Hair follicle dermal papilla cell (primary cell): ENCODE measurements at places on chromosomes 6 and 20. TPM values are rescaled to one million over a fixed set of nuclear protein-coding genes. Genes with fewer than 3 reads are reported as not detected.

The PRL gene
- not detected in 2 replicates for total RNA-seq

The OR2J3 gene
- not detected in 2 replicates for total RNA-seq

The KCNQ5 gene
- total RNA-seq = 0.49 and 1.5 TPM in 2 replicates

The ID4 gene
- 10.2 and 11.1 TPM in 2 replicates for total RNA-seq

The KCNB1 gene
- 0.24 and 0.32 TPM in 2 replicates for total RNA-seq

The DEK gene
- total RNA-seq = 96.1 and 150 TPM in 2 replicates

The SLC17A9 gene
- 11.1 and 13.0 TPM in 2 replicates for total RNA-seq

The ABHD16B gene
- not detected in 2 replicates for total RNA-seq

The DDAH2 gene
- 62.3 and 78.3 TPM in 2 replicates for total RNA-seq

The MLIP gene
- not detected in 2 replicates for total RNA-seq

The RAD21L1 gene
- total RNA-seq = 0.32 TPM in 1 of 2 replicates, not detected in the other

The IRAK1BP1 gene
- 4.6 and 8.4 TPM in 2 replicates for total RNA-seq

The RSPH4A gene
- total RNA-seq = 0.65 and 0.97 TPM in 2 replicates

The BPI gene
- not detected in 2 replicates for total RNA-seq

The RNF39 gene
- total RNA-seq = 0.16 TPM in 1 of 2 replicates, not detected in the other

The HLA-F gene
- total RNA-seq = 13.7 and 15.9 TPM in 2 replicates

The HMGN4 gene
- 62.9 and 72.2 TPM in 2 replicates for total RNA-seq

The ULBP2 gene
- 2.1 and 3.1 TPM in 2 replicates for total RNA-seq

The PAX1 gene
- 0.32 and 0.49 TPM in 2 replicates for total RNA-seq

The RALGAPB gene
- 38.1 and 46.6 TPM in 2 replicates for total RNA-seq

The C6orf58 gene
- total RNA-seq = not detected in 2 replicates

The UBE2J1 gene
- 41.2 and 46.6 TPM in 2 replicates for total RNA-seq

The ANKRD66 gene
- not detected in 2 replicates for total RNA-seq

The EFCAB8 gene
- total RNA-seq = under 0.01 TPM in 1 of 2 replicates, not detected in the other

The GDAP1L1 gene
- total RNA-seq = not detected in 2 replicates

The THBS2 gene
- 231 and 239 TPM in 2 replicates for total RNA-seq

The MUCL3 gene
- total RNA-seq = not detected in 2 replicates

The PLA2G7 gene
- not detected in 2 replicates for total RNA-seq

The SH3BGRL2 gene
- 2.1 and 2.8 TPM in 2 replicates for total RNA-seq

The LIN28B gene
- total RNA-seq = not detected in 2 replicates

The SMLR1 gene
- total RNA-seq = under 0.01 TPM in 1 of 2 replicates, not detected in the other

The CALHM5 gene
- 4.4 and 6.2 TPM in 2 replicates for total RNA-seq

The ZBTB12 gene
- total RNA-seq = 2.3 and 4.4 TPM in 2 replicates

The PRSS35 gene
- total RNA-seq = 0.81 and 1.3 TPM in 2 replicates

The CLPSL2 gene
- total RNA-seq = not detected in 2 replicates

The WFDC12 gene
- total RNA-seq = not detected in 2 replicates

The ASIP gene
- total RNA-seq = 0.32 TPM in 1 of 2 replicates, not detected in the other

The RCAN2 gene
- 22.7 and 37.2 TPM in 2 replicates for total RNA-seq

The ZFP57 gene
- 0.24 TPM in 1 of 2 replicates, not detected in the other for total RNA-seq

The LST1 gene
- not detected in 2 replicates for total RNA-seq

The FOXA2 gene
- not detected in 2 replicates for total RNA-seq

The PSORS1C1 gene
- 1.6 and 2.7 TPM in 2 replicates for total RNA-seq

The SS18L1 gene
- 14.2 and 16.2 TPM in 2 replicates for total RNA-seq

The CST3 gene
- total RNA-seq = 110 and 113 TPM in 2 replicates

The PRND gene
- total RNA-seq = under 0.01 and 0.12 TPM in 2 replicates

The KCNK5 gene
- not detected in 2 replicates for total RNA-seq

The DACT2 gene
- not detected in 2 replicates for total RNA-seq

The HCK gene
- total RNA-seq = 0.65 TPM in 1 of 2 replicates, not detected in the other

The SLC17A3 gene
- not detected in 2 replicates for total RNA-seq

The NKX2-2 gene
- total RNA-seq = not detected in 2 replicates

The RAMACL gene
- 3.1 and 3.4 TPM in 2 replicates for total RNA-seq

The ZBTB46 gene
- total RNA-seq = 0.36 and 0.81 TPM in 2 replicates

The CGA gene
- not detected in 2 replicates for total RNA-seq
